ENCODE measurements at places on chromosomes 1 and 21. TPM values are rescaled to one million over a fixed set of nuclear protein-coding genes. Genes with fewer than 3 reads are reported as not detected.

Gene FAM229A
- total RNA-seq = 0.60 TPM

DNA sequence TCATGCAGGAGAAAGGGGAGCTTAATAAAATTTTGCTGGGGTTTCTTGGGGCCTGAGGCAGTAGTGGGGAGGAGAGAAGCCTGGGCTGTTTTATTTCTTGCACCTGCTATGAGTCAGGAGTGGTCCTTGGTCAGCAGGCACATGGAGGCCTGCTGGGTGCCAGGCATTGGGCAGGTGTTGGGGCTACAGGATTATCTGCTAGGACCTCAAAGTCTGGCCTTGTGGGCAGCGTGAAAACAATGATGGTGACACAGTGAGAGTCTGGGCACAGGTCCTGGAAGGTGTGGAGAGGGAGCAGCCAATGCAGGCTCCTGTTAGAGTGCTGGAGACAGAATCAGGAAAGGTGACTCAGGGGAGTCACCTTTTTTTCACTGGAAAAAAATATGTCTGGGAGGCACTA lies 17.2 kb downstream of the ROR1 start:
- DNase-seq = no peak

Gene TMEM81
- 3.0 TPM for total RNA-seq

DNA sequence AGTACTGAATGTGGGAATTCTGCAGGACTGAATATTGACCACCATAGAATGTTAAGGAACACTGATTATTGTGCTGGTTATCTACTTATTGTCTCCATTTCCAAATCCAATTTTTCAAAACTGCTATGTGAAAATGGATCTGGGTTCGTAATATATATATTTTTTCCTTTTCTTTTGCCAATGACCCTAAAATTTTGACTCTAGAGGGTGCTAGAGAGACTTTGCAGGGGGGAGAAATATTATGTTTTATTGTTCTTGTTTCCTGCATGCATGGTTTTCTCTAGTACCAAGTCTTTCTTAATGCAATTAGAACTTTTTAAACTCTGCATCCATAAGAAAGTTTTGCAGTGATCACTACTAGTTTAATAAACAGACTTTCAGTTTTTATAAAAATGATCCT lies 1256.9 kb downstream of the BRINP3 start:
- DNase-seq = no peak

Gene SPRR2B
- total RNA-seq = not detected

Gene DOP1B
- total RNA-seq = 5.9 TPM

Gene APCS
- total RNA-seq = not detected

- DNase-seq = no peak
Observed at GRCh38 chr1:110177775-110178174, 27.5 kb downstream of the SLC6A17 start.

Gene IGSF9
- not detected for total RNA-seq

GRCh38 chr1:220761688-220762427 lies 13.7 kb downstream of the MTARC2 start:
- no peak for DNase-seq

GRCh38 chr1:59340411-59341307 lies 43.8 kb downstream of the FGGY start:
- no peak for DNase-seq

GRCh38 chr1:9069326-9070100 lies at the start of gene SLC2A5:
TSS of gene SLC2A5 (minus strand) at chr1:9069635. CDS start at chr1:9069536, 99 bp downstream.
- no peak for DNase-seq

Gene KCNK1
- total RNA-seq = 0.20 TPM

DNA sequence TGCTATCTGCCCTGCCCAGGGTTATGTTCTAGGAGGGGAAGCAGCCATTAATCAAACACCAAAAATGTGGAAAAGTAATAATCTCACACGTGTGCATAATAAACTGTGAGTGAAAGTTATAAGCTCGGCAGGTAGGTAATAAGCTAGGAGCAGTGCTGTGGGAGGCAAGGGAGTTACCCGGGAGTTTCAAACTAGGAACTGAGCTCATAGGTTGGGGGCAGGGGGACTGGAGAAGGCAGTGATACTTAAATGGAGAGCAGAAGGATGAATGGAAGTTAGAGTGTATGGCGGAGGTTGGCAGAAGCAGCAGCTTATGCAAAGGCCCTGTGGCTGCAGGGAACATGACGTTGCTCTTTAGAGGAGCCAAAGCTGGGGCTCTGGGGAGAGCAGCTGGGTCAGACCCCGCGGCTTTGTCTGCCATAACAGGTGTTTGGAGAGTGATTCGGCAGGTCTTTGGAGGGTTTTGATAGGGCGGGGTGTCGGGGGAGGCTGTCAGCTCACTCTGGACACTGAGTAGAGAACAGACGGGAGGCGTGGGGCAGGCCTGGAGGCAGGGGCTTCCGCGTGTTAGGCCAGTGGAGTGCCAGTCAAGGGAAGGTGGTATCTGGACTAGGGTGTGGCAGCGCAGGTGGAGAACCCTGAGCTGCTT lies 20.0 kb downstream of the PTPRF start:
- DNase-seq = no peak

GRCh38 chr1:201327687-201328240 lies 44.5 kb downstream of the PKP1 start:
- DNase-seq = no peak

Gene FAM72B
- 6.9 TPM for total RNA-seq

Gene CSF1
- 26.7 TPM for total RNA-seq

DNA sequence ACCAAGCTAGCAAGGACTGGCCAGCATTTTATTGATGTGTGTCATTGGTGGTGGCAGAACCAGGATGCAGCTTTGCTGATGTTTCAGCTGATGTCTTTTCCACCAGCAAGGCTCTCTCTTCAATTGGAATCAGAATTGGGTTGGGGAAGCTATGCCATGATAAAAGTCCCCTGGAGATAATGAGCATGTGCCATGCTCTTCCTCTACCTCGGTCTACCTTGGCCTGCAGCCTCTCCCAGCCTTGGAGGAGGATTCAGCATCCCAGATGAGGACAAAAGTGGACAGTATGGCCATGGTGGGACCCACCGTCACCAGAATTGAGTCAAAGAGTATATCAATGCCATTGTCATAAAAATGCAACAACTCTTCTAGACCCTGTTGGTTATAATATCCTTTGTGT lies 8.6 kb downstream of the AVPR1B start:
- no peak for DNase-seq

DNA sequence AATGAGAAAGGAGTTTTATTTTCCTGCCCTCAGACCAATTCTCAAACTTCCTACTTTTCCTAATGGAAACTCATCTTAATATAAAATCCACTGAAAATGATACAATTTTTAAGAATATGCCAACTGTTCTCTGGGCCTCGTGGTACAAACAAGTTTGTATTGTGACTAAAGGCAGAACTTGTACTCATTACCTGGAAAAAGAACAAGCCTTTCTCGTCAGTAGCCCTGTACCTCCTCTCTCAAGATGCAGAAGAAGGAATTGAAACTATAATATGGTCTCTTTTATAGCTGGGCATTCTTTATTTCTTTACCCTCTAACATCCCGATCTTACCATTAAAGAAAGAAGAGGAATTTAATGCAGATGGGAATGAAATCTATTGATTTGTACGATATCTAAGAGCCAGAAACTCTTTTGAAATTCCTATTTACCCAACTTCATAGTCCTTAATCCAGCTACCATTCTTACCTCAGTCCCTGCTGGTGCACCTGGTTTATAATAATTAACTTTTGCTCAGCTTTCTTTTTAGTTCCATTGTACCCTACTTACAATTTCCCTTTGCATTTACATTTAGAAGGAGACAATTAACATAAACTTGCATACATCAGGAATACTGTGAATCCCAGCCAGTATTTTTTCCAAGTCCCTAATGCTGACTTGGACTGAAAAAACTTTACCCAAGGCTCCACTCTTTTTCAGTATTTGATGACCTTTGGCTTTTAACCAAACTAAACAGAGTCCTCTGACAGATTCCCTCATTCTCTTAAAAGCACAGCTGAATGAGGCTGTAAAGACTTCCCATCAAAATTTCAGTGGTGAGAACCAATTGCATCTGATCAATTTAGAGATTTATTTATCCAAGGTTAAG lies 1162.4 kb downstream of the BRINP3 start:
- no peak for DNase-seq

GRCh38 chr1:82086739-82087138 lies 286.0 kb downstream of the ADGRL2 start:
- DNase-seq = no peak

DNA sequence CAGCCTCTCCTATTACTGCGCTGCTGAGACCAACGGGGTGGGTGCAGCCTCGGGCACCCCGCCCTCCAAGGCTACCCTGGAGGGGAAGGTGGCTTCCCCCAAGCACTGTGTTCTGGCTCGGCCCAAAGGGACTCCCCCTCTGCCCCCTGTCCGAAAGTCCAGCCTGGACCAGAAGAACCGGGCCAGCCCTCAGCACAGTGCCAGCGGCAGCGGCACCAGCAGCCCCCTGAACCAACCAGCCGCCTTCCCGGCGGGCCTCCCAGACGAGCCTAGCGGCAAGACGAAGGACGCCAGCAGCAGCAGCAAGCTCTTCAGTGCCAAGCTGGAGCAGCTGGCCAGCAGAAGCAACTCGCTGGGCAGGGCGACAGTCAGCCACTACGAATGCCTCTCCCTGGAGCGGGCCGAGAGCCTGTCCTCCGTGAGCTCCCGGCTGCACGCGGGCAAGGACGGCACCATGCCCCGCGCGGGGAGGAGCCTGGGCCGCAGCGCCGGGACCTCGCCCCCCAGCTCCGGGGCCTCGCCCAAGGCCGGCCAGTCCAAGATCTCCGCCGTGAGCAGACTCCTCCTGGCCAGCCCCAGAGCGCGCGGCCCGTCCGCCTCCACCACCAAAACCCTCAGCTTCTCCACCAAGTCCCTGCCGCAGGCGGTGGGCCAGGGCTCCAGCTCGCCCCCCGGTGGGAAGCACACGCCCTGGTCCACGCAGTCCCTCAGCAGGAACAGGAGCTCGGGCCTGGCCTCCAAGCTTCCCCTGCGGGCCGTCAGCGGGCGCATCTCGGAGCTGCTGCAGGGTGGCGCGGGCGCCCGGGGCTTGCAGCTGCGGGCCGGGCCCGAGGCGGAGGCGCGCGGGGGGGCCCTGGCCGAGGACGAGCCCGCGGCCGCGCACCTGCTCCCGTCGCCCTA lies 533.1 kb downstream of the KIF26B start:
- no peak for DNase-seq

DNA sequence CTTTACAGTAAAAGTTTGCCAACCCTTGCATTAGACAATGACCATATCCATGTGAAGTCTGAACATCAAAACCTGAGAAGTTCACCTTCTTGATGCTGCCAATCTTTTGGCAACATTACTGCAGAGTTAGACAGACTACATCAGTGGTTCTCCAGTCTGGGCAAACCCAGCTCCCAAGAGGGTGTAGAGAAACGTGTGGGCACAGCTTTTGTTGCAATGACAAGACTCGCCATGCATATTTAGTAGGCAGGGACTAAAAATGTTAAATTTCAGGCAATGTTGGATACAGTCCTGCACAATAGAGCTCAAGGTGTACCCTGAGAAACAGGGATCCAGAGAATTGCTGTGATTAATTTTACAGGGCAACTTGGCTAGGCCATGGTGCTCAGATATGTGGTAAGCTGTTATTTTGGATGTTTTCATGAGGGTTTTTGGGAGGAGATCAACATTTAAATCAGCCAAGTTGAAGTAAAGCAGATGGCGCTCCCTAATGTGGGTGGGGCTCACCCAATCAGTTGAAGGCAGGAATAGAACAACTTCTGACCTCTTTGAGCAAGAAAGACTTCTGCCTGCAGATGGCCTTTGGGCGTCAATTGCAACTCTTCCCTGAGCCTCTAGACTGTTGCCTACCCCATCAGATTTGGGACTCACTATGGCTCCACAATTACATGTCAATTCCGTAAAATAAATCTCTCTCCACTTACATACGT lies 37.6 kb upstream of the CLDN14 start:
- DNase-seq = no peak

DNA sequence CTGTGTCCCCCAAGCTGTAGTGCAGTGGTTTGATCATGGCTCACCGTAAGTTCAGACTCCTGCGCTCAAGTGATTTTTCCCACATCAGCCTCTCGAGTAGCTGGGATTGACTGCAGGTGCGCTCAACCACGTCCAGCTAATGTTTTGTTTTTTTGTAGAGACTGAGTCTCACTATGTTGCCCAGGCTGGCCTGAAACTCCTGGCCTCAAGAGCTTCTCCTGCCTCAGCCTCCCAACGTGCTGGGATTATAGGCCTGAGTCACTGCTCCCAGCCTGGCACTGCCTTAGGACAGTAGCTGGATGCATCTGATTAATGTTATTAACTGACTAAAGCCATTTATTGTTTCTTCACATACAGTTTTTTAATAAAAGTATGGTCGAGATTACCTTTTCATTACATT lies 40.2 kb downstream of the RNF11 start:
- DNase-seq = no peak

DNA sequence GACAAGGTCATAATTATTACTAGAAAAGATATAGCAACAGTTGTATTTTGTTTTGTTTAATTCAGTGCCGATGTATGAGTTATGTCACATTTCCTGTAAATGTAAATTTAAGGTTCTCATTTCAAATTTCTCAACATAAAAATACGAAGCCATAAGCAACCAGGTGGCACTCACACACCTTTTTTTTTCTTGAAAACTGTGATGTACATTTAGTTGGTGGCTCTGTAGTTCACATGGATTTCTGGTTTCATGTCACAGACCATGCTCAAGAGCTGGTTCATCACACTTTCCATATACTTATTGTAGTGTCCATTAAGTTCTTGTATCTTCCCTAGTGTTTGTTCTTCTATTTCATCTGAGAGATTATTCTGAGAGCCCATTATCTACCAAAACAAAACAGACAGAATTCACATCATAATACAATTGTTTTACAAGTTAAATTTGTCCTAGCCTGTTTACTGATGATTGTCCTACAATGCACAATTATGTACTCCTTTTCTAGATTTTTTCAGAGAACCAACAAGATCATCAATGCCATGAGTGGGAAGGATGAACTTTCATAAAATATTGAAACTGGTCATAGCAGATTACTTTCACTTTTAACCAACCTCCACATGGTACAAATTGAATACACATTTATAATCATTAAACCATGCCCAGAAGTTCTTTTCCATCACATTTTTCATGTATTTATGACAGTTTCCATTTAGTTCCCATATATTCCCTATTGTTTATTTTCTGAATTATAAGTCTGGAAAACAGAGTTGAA lies 17.1 kb downstream of the ATP6V1G3 start:
- DNase-seq = no peak

Gene RPTN
- not detected for total RNA-seq

GRCh38 chr1:225899044-225899925 lies 10.3 kb upstream of the LEFTY1 start:
- DNase-seq = no peak

DNA sequence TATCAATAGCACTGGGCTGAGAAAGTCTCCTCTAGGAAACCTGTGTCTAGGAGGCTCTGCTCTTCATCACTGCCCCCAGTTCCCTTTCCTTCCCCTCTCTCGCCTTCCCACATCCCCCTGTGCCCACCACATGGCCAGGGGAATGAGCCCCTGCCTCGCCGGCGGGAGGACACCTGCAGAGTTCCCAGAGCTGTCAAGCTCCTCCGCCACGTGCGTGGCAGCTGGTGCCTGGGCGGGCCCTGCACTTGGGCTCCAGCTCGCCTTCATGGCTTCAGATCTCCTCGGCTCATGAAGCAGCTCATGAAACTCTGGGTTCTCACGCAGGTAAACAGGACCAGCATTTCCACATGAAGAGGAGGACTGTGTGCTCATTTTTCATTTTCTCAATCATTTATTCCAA lies 62.8 kb downstream of the SIM2 start:
- no peak for DNase-seq
